BE2C (cell line): ENCODE measurements at places on chromosomes 3 and 15.

DNA sequence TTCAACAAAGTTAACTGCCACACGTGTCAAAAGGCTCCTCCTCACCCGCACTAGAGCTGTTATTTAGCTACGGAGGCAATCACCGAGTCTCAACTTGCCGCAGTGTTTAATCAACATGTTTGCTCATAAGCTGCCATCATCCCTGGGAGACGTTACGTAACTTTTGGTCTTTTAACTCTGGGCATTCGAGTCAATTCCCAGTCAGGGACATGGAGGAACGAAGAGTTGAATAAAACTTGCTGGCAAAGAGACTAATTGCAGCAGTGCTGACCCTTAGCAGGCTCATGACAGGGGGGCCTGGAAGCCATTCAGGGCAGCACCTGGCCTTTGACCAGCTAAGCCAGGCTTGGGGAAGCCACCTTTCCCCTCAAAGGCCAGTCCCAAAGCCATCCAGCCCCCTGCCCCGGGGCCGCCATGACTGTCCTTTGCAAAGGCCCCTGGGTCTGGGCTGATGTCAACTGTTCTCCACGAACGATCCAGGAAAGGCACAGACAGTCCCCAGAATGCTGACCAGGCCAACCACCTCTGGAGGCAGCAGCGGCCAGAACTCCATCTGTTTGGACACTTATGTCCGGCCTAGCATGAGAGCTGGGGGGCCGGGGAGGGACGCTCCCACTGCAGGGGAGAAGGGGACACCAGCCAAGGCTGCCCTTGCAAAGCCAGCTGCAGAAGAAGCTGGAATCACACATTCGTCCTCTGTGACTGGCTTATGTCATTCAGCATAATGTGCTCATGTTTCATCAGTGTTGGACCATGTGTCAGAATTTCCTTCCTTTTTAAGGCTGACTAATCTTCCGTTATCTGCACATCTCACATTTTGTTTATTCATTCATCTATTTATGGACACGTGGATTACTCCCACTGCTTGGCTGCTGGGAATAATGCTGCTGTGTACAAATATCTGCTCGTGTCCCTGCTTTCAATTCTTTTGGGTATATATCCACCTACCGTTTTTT lies 43.7 kb downstream of the PCSK6 start:
- no peak for DNase-seq

- no peak for DNase-seq
These were observed 268.9 kb upstream of the RBMS3 start for GRCh38 chr3:29011966-29012365.

DNA sequence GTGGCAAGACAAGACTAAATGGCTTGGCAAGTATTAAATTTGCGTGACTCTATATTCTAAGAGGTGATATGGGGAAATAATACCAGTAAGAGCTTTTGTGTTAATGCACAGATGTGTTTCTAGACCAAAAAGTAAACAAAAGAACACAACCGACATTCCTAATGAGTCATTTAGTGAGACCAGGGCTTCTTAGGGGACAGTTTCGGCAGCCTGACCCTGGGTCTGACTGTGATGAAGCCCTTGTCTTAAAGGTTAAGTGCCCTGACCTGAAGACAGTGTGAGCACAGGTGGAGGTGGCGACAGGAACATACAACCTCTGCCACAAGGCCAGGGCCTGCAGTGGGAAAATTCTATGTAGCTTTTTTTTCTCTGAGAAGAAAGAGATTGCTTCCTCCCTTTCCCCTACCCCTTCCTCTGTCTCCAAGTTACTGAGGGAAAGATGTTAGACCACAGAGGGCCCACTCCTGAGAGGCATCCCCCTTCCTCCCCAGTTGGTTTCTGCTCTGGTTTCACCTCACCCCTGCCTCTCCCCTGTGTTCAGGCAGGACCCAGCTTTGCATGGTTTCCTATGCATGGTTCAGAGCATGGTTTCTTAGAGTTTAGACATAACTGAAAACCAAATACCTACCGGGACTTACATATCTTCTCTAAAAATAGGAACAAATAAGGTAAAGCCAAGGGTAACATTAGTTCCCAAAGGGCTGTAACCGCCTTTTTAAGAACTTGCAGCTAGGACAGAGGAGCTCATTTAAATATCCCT lies 24.8 kb upstream of the CMTM7 start:
- DNase-seq = no peak

DNA sequence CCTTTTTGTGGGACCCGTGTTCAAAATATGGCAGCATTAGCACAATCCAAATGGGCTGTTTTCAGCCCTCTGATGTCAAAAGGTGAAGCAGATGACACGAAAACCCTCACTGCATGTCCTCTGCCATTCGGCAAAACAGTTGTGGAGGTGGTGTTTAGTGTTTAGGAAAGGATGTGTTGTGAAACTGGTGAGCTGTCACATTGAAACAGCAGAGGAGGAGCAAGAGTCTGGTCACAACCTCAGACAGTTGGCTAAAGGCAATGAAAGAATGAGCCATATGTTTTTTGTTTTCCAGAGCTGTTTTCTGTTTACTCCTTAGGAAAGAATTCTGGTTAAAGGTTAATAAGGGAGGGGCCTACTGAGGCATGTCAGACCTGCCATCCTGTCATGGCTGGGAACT lies 140.7 kb downstream of the VPS8 start:
- no peak for DNase-seq

DNA sequence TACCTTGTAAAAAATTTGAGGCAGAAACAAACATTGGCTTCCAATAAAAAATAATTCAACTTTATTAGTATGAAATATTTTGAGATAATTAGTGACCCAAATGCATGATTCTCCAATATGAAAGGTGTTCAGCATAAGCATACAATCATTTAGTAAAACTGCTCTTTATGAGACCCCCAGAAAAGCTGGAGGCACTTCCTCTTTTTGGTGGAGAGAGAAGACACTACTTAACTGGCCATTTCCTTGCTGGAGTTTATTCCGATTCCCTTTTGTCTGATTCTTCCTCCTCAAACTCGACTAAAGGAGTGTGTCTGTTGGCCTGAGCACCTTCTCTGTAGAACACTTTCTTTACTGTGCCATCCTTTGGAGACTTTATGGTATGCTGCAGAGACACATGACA lies 34.8 kb upstream of the DCUN1D1 start:
- no peak for DNase-seq

DNA sequence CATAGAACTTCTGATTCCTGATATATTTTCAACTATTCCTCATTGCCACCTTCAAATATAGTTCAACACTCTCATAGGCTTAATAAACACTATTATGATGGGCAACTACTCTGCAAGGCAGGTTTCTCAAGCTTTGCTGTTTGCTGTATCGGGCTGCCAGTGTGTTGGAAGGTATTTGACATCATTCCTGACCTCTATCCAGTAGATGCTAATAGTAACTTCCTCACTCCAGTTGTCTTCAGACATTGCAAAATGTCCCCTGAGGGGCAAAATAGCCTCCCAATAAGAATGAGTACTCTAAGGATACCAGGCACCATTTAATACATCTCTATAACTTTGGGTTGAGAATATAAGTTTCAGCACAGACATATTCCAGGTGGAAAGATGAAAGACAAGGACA lies 147.5 kb upstream of the PFN2 start:
- DNase-seq = no peak

- DNase-seq = no peak
These were observed 41.5 kb upstream of the MTMR10 start for GRCh38 chr15:31032961-31033371.

DNA sequence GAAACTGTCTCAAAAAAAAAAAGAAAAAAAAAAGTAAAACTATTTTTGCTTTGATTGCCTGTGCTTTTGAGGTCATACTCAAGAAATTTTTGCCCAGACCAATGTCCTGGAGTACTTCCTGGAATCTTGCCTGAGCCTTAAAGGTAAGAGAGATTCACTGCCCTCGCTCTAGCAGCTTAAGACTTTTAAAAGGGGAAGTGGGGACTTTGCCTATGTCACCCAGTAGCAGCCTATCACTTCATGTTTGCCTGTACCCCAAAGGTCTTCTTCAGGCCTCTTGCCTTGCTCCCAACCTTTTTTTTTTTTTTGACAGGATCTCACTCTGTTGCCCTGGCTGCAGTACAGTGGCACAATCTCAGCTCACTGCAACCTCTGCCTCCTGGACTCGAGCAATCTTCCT lies 18.9 kb upstream of the GOLGB1 start:
- DNase-seq = no peak

GRCh38 chr3:189316296-189317019 lies 144.7 kb downstream of the TPRG1 start:
- DNase-seq = no peak

DNA sequence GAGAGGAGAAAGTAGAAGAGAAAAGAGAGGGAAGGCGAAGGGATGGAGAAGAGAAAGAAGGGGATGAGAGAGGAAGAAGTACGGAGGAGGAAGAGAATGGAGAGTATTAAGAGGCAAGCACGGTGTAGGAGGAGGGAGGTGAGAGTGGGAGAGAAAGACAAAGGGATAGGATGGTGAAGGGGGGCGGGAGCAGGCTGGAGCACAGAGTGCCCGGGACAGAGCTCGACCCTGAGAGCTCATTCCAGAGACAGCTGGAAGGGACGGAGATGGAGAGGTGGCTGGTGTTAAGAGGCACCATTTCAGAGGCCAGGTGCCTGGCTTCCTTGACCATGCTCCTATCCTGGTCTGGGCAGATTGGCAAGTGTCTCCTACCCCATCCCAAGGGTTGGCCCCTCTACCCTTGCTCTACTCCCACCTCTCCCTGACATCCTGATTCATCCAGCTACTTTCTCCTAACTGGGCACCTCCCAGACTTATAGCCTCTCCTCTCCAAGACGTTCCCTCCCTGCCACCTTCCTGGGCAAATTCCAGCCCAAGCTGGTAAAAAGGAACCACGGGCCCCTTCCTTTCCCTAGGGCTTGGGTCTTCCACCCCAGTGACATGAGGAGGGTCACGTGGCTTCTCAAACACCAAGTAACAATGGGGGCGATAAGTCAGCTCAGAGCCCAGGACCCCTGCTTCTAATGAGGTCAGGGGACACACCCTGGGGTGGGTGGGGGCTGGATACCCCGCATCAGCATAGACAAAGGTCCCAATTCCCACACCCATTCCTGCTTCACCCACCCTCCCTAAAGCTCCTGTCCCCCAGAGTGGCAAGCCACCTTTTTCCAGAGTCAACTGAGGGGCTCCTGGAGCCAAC lies 1.1 kb downstream of the CLCN2 start:
- no peak for DNase-seq

GRCh38 chr3:192212979-192213378 lies 514.4 kb downstream of the FGF12 start:
- no peak for DNase-seq

- DNase-seq = no peak
These were observed 334.2 kb upstream of the ALCAM start for GRCh38 chr3:105032541-105032940.

GRCh38 chr3:191227541-191227940 lies 28.5 kb downstream of the OSTN start:
- no peak for DNase-seq

- DNase-seq = no peak
These were observed 789.8 kb downstream of the ROBO1 start for GRCh38 chr3:78978037-78978436.

DNA sequence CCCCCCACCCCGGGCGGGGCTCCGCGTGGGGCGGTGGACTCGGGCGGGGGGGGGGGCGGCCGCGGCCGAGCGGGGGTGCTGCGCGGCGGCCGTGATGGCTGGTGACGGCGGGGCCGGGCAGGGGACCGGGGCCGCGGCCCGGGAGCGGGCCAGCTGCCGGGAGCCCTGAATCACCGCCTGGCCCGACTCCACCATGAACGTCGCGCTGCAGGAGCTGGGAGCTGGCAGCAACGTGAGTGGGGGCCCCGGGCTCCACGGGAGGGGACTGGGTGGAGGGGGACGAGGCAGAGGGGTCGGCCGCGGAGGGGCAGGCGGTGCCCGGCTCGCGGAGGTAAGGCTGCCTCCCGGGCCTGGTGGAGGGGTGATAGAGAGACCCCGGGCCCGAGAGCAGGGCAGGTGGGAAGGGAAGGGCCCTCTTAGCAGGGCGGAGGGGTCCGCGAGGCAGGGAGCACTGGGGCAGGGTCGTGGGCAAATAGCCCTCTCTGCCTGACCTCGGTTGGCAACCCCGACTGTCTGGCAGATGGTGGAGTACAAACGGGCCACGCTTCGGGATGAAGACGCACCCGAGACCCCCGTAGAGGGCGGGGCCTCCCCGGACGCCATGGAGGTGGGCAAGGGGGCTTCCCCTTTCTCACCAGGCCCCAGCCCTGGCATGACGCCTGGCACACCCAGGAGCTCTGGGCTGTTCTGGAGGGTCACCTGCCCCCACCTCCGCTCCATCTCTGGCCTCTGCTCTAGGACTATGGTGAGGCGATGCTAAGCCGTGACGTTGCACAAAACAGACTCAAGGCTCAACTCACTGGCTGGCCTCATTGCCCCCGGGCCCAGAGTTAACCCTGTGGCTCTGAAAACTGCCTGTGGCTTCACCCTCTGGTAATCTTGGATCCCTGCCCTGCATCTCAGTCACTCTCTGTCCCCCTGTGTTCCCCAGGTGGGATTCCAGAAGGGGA lies at the start of gene ECE2:
Gene ECE2 (plus strand): TSS at position 62 of the 950 bp plus-strand sequence. CDS start 132 bp downstream, at position 194.
- no peak for DNase-seq

DNA sequence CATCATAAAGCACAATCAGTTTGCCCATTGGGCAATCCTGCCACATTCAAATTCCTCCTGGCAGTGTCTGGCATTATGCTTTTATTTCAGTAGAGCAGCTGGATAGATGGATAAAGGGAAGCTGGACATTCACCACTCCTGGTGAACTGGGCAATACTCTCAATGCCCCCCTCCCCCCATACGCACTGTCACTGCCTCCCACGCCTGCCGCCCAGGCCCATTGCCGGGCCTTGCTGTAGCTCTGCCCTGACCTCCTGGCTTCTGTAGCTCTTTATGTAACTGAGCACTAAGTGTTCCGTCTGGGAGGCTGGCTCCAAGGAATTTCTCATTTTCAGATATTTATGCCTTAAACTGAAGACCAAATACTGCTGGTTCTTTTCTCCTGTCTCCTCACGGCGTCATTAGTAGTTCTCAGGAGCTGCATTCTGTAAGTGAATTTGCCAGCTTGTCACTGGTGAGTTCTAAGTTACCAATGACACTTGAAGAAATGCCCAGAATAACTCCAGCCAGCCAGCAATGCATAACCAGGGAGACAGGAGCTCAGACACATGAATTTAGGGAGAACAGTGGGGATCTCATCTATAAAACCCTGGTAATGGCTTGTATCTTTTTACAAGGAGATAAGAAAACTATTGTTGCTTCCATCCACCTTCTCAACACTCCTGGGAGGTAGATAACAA lies 25.5 kb upstream of the RASGRF1 start:
- DNase-seq = no peak

DNA sequence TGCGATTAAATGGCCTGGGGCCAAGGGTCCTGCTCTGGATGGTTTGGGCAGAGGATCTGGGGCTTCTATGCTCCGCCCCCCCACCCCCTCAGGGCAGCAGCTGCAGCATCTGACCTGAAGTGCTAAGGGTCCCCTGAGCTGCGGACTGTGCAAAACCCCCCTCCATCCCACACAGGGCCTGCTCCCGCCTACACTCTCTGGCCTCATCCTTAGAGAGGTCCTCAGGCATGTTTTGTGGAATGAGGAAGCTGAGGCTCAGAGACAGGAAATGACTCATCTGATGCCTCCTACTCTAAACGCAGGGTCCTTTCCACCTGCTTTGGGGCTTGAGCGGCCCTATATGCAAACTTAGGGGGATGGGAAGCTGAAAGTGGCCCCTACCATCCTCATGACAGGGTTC lies 59.5 kb upstream of the CTSH start:
- no peak for DNase-seq

- DNase-seq = no peak
These were observed 206.3 kb upstream of the CD96 start for GRCh38 chr3:111335512-111336303.

- DNase-seq = no peak
These were observed 9.5 kb upstream of the SEMA7A start for GRCh38 chr15:74443100-74443909.

GRCh38 chr3:165753560-165753959 lies 83.7 kb downstream of the BCHE start:
- DNase-seq = no peak

- DNase-seq = no peak
These were observed 121.9 kb downstream of the CACNA1D start for GRCh38 chr3:53616321-53616720.
